H7 (cell line): ENCODE measurements at places on chromosomes 1 and 21.
A peak's percentile ranks its signal among the peaks of the same experiment; 100 is the strongest.

DNA sequence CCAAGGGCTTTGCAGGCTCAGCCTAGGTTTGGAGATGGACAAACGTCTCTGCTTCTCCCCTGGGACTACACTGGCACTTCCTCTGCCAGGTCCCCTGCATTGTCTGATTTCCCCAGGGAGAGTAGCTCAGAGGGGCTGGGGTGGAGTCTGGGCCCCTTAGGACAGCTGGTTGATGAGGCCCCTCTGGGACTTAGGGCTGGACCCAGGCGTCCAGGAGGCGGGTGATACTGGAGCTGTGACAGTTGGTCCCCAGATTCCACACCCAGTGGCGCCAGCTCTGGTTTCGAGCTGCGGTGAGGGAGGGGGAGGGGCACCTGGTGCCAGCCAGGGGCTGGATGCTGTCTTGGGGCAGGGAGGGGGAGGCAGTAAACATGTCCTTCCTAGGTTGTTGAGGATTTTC lies 7.4 kb upstream of the MEX3A start:
- DNase-seq = peak; percentile 49

DNA sequence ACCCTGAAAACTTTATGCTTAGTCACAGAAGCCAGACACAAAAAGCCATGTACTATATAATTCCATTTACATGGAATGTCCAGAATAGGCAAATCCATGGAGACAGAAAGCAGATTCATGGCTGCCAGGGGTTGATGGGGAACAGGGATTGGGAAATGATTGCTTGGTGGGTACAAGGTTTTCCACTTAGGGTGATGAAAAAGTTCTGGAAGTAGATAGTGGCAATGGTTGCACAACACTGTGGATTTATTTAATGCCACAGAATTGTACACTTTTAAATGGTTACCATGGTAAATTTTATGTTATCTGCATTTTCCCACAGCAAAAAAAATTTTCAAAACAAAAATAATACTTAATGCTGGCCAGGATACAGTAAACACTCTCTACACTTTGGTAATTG lies 40.6 kb downstream of the ENAH start:
- DNase-seq = no peak

GRCh38 chr21:44872323-44872648 lies 1.2 kb downstream of the PTTG1IP start:
- no peak for DNase-seq

DNA sequence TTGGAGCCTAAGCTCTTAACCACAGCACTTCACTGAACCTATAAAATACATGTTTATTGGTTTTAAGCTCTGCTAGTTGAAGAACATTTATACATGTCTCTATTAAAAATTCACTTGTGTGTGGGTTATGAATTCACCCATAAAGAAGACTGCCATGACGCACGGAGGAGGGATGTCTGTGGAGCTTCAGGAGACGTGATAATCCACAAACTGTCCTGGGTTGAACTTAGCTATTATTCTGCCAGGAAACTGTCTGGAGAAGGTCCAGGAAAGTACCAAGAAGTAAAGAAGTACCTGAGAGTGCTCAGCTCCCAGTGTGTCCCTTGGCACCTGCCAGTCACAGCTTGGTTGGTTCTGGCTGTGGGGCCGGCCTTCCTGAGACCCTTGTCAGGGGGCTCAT lies 56.3 kb downstream of the DDR2 start:
- DNase-seq = no peak

DNA sequence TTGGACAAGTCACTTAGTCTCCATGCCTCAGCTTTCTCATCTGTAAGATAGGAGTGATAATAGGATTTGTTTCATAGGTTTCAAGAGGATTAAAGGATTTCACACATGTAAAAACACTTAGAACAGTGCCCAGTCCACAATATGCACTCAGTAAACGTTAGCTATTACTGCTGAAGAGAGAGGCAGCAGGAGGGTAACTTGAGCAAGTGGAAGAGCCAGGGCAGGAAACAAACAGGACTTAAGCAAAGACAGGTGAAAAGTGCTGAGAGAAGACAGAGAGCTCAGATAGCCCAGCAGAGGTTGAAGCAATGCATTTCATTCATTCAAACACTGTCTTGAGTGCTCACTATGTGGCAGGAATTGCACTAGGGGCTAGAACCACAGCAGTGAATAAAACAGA lies 21.1 kb upstream of the H3-3A start:
- DNase-seq = no peak

- no peak for DNase-seq
Observed at GRCh38 chr1:208455821-208456220, 211.6 kb upstream of the PLXNA2 start.

DNA sequence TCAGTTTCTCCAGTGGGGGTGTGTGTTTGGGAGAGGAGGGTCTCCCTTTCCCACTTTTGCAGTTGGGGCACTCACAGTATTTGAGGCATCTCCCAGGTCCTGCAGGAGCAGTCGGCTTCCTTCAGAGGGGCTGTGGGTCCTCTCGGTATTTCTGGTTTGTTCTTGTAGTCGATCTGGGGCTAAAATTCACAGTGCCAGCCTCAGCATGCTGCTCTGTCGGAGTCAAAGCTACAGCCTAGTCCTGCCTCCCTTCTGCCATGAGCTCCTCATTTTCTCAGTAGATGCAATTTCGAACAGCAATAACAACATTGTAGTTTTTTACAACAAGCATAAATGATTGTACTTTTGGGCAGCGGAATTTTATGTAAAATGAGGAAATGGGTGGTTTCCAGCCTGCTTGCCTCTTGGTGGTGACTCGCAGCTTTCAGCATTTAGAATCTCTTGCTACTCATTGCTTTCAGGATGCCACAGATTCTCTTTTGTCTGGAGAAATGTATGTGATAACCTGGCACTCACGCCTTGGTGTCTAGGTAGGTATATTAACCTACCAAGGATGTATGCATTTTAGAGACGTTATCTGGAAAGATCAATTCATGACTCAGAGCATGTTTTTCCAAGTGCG lies 82.4 kb upstream of the C21orf91 start:
- no peak for DNase-seq

DNA sequence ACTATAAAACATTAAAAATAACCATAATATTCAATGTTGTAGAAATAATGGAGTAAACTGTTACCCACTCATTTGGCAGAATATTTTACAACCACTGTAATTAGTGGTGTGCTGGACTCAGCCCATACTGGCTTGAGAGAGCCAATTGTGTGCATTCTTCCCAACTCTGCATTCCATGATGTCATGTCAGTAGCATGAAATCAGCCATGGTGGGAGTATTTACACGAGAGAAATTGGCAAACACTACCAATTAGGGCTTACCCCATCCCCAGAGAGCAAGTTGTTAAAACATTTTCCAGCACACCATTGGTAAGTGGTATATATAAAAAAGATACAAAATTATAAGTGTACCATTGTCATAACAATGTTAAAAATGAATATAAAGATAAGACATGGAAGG lies 19.1 kb upstream of the QSOX1 start:
- DNase-seq = no peak

DNA sequence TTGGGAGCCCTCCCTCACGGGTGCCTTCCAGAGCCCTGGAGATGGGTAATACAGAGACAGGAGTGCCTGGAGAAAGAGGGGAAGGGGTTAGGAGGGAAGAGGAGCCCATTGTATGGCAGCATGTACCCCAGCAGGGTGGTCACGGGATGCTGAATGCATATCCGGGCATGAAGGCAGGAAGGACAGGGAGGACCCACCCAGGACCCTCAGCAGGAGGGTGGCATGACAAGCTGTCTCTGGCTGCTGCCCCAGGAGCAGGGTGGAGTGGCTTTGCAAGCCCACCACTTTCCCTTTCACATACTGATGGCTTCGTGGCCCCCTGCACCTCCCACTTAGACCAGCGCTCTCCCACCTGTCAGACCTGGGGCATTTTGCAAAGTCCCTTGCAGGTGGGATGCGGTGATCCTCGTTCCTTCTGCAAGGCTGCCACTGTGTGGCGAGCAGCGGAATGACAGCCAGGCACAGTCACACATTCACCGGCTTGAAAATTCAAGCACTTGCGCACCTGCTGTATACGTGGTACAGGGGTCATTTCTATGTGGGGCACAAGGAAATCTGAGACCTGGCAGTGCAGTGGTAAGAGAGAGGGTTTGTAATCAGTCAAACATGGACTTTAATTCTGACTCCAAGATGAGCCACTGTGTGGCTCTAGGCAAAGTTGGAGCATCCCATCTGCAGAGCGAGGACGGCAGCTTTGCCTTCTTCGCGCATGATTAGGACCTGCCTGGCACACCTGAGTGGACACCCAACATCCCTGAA lies 53.2 kb upstream of the TMEM51 start:
- DNase-seq = peak; percentile 93

GRCh38 chr1:92505015-92505692 lies 18.4 kb upstream of the GFI1 start:
- DNase-seq = no peak

DNA sequence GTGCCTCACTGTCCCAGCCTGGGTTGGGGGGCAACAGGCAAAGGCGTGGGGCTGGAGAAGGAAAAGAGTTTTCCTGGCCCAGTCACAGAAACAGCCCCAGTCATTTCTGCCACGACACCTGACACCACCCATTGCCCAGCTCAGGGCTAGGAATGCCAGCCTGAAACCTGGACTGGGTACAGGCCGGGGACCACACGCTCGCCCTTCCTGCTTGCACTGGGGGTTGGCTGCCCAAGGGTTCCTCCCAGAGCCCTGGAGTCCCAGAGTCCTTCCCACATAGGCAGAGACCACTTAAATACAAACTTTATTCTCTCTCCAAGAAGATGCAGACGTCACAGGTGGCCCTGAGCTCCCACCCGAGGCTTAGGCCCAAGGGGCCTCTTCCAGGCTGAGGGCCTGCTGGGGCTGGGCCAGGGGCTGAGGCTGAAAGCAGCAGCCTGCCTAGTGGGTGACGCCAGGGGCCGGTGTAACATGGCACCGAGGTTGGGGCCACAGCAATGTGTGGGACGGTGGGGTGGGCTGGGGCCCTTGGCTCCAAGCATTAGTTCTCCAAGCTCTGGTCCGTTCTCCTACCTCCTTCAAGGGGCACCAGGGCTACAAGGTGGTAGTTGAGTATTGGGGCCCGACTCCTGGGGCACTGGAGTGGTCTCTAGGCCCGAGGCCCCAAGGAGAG lies 1.6 kb downstream of the TMEM52 start:
- no peak for DNase-seq

DNA sequence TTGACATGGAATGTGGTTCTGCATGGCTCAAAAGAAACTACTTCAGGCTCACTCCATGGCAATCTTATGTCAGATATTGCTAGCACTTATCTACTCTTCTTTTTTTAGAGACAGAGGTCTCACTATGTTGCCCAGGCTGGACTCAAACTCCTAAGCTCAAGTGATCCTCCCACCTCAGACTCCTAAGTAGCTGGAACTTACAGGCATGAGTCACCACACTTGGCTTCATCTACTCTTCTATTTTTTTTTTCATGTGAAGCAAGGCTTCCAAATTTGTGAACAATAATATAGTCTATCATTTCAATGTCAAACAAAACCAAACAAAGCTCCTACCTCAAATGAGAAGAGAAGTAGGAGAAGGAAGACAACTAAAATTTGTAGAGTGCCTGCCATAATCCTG lies 7.5 kb upstream of the PSEN2 start:
- DNase-seq = no peak

DNA sequence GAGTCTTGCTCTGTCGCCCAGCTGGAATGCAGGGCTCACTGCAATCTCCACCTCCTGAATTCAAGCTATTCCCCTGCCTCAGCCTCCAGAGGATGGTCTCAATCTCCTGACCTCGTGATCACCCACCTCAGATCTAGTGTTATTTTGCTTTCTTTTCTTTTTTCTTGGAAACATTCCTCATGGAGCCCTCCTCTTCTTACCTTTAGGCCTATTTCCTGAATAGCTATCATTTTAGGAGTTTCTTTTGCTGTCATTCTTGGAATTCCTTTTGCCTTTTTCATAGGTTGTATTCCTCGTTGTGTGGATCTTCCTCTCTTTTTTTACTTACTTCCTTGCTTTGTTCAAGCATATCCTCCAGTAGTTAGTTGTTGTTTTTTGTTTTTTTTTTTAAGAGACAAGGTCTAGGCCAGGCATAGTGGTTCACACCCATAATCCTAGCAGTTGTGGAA lies 173.8 kb downstream of the RASAL2 start:
- DNase-seq = no peak

DNA sequence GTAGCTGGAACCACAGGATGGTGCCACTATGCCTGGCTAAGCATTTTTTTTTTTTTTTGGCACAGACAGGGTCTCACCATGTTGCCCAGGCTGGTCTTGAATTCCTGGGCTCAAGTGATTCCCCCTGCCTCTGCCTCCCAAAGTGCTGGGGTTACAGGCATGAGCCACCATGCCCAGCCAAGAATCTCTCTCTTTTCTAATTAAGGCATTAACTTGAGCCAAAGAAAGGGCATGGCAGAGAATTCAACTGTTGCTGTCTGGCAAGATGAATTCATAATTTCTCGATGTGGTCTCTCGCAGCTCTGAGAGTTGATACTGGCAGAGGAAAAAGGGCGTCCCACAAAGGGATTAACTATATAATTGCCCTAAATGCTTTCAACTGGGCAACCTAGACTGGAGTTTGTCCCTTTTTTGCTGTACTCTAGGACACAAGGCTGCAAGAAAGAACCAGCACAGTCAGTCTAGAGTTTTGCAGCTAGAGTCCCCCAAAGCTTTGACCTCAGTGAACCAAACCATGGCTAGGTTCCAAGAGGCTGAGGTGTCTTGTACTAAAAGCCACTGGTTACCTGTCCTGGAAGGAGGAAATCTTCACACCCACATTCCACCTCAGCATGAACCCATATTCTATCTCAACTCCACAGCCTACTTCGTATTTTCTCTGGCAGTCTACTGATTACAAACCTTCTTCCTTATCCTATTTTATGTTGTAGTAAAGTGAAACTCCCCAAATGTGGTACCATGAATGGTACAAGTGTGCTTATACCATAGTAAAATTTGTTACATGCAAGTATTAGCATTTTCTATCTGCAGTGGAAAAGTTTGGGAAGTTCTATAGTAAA lies 51.2 kb downstream of the OPTC start:
- DNase-seq = no peak
